ENCODE measurements at places on chromosomes 11 and 22. TPM values are rescaled to one million over a fixed set of nuclear protein-coding genes. Genes with fewer than 3 reads are reported as not detected.
A peak's percentile ranks its signal among the peaks of the same experiment; 100 is the strongest.

DNA sequence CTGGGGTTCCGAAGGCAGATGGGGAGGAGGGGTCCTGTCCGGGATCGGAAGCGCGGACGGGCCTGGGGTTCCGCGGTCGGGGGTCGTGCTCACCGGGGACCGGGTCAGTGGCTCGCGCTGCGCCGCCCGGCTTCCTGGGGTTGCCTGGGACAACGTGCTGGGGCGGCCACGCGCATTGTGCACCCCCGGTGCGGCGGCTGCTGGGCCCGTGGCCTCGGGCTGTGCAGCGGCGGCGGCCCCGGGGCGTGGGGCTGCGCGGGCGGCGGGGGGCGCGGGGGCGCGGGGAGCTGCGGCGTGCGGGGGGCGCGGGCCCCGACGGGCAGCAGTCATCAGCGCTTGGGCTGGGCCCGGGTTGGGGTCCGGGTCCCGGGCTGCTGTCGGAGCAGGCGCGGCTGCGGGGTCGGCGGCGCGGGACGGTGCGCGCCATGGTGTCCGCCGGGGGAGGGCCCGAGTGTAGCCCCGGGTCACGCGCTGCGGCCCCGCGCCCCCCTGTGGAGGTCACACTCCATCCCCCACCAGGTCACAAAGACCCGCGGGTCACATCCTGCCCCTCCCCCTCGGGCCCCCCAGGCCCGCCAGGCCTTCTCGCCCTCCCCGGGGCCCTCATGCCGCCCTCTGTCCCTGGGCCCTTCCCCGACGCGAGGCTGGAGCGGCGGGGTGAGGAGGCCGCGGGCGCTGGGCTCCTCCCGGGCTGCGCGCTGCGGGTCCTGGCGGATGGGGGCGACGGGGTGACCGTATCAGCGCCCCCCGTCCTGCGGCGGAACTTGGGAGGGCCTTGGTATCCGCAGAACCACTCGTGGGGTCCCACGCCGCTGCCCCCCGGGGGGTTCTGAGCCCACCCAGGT is at the start of gene TTLL8:
Gene TTLL8 (minus strand): TSS at position 238 of the 845 bp plus-strand sequence.
- no peak for DNase-seq

Gene VPREB1
- total RNA-seq = not detected

GRCh38 chr11:2461956-2462542 is 17.2 kb downstream of the KCNQ1 start:
- DNase-seq = peak; percentile 32

GRCh38 chr11:22521226-22521625 is 104.4 kb downstream of the FANCF start:
- no peak for DNase-seq

Gene LIF
- total RNA-seq = 2.3 TPM

DNA sequence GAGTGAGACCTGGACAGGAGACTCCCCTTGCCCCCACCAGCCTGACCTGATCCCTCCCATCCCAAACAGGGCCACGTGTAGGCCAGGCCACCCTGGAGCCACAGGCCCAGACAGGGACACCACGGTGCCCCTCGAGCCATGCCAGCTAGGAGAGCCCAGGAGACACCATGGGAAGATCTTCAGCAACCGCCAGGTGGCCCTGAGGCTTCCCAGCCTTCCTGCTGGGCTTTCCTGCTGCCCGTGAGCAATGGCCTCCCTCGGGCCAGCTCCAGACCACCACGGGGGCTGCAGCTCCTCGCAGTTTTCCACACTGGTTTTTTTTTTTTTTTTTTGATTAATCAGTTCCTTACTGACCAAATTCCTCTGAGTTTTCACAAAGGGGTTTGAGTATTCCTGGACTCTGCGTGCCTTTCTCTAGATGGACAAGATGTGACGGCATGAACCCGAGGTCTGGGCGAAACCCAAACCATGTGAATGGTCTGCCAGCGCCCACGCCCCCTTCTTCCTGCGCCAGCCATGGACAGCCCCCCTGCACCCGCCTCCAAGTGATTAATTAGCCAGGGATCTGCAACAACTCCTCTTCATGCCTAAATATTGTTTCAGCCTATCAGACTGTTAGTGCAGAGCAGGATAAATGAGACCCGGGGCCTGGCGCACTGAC is 40.9 kb downstream of the TBX1 start:
- DNase-seq = no peak

DNA sequence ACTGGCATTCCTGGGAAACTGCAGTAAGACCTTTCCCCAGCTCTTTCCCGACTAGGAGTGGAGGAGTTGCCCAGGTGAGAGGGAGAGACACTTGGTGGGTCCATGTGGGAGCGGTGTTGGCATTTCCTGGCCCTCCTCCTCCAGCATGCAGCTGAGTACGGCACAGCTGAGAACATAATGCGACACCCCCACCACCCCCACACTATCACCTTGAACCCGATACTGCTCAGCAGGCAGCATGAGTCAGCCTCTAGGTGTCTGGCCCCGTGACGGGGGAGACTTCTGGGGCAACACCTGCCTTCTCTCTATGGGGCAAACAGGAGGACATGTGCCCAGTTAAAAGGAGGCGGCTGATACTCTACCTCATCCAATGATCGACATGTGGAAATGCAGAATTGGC is 64.4 kb downstream of the PKNOX2 start:
- no peak for DNase-seq

Gene DNAJB7
- total RNA-seq = not detected

GRCh38 chr22:45483918-45484499 is 18.7 kb upstream of the FBLN1 start:
- DNase-seq = no peak

- DNase-seq = no peak
These were observed 41.1 kb downstream of the RPL27A start for GRCh38 chr11:8723711-8724110.

DNA sequence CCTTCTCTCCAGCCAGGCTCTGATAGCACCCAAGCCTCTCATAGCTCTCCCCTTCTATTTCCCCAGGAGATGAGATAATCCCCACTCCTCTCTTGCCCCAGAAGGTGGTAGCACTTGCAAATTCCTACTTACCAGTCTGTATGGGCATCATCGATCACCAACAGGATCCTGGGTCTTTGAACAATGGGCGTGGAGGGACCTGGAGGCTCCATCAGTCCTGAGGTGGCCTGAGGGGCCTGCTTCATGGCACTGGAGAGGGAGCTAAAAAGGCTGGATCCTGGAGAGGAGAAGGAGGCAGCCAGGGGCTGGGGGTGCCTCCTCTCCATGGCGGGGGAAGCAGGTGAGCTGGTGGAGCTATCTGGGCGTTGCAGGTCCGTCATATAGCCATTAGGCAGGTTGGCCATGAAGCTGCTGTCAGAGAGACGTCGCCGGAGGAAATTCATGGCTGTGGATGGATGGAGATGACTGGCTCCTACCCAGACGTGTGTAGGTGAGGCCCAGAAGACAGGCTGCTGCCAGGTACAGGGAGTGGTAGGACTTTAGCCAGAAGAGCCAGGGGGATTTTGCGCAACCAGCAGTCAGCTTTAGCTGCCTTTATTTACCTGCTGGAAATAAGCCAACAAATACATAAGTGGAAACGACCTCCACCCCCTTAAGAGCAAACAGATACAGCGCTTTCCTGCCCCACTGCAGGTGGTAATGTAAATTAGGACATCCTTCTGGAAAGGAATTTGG is 51.8 kb downstream of the SYN3 start:
- DNase-seq = peak; percentile 27

DNA sequence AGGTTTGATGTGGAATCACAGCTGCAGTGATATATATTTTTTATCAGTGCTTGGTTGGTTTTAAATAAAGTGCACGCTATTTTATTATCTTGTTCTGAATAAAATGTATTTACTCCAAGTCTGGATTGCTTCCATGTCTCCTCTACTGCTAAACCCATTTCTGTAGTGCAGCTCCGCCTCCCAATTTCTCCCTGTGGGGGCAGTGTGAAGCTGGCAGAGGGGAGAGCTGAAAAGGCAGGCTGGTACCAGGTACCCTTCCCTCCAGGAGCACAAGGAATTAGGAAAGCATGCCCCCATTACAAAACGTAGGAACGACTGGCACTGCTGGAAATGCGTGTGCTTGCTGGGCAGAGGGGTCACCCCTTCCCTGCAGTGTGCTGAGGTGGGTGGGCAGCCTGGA is 934 bp upstream of the TMEM132A start:
- no peak for DNase-seq

Gene CHST1
- 4.9 TPM for total RNA-seq

DNA sequence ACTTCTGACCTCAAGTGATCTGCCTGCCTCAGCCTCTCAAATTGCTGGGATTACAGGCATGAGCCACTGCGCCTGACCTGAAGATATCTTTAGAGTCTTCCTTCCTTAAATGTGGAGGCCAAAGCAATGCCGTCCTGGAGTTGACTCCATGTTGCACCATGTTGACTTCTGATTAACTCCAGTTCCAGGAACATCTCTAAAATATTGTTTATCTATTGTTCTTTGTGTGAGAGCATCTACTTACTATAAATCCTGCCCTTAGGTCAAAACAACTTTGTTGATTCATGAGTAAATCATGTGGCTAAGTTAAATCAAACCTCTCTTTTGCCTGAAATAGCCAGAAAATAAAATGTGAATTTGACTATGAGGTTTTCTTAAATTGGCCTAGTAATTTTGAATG is 56.6 kb upstream of the CAPRIN1 start:
- DNase-seq = no peak

DNA sequence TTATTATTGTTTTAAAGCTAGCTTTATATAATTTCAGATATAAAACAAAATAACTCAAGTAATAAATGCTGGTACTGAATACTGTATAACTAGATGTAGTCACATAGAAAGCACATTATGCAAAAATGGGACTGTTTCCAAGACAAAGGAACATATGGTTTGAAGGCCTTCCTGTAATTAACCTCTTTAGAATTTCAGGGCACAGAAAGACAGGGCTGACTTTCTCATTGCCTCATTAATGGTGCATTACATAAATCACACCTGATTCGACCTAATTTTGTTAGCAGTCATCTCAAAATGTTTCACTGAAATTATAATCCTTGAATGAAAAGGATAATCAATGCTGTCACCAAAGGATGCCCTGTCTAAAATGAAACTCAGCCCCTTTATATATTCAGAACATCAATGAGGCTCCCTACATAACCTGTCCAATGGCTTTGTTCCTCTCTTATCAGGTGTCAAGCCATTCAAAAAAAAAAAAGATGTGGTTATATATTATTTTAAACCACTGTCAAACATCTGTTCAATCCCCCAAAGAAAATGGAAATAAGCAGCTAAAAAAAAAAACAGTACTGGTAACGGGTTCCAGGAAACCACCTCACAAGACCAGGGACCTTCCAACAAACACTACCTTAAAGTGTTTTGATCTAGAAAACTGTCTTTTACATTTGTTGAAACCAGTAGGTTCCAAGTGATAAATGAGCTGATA is 77.4 kb downstream of the FAM168A start:
- DNase-seq = no peak

Gene OR2AT4
- total RNA-seq = not detected

- DNase-seq = no peak
These were observed 65.2 kb downstream of the PICALM start for GRCh38 chr11:86003654-86004053.

DNA sequence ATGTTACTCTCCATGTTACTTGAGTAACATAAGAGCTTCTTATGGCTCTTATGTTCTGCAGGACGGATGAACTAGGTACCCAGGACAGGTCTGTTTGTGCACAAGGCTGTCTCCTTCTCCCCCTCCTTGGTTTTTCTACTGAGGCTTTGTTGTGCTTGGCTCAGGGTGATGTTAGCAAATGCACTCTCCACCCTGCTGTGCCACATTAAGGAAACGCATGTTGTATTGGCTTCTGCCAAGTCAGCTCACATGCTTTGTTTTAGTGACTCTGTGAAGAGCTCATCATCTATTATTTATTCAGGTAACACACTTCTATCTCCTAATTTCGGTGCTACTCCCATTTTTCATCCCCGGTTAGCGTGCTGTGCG is 108.3 kb downstream of the PTPRJ start:
- no peak for DNase-seq

Gene LMF2
- total RNA-seq = 47.3 TPM

DNA sequence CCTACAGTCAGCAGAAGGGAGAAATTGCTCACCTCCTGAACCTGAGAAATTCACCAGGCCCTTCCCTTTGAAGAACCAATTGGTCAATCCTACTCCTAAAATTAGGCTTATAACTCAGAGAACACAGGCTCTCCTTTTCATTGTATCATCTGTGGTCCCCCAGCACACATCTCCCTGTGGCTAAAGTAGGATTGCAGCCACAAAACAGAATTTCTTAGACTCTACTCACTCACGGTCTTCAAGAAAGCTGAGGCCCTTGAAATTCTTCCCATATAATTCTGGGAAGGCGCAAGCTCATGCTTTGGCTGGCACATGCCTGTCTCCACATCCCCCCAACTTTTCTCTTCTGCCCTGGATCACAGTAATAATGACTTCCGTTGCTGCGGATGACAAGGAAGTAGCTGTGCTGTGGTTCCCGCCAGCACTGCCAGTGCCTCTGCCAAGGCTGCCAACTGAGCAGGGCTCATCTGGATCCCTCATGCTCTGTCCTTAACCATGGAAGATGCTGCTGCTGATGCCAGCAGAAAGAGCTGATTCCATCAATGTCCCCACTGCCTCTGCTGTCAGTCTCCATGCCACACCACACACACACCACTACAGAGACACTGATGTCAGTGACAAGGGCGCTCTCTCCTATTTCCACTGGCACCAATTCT is 200.6 kb upstream of the POU2AF2 start:
- no peak for DNase-seq

Gene HEPN1
- total RNA-seq = not detected

DNA sequence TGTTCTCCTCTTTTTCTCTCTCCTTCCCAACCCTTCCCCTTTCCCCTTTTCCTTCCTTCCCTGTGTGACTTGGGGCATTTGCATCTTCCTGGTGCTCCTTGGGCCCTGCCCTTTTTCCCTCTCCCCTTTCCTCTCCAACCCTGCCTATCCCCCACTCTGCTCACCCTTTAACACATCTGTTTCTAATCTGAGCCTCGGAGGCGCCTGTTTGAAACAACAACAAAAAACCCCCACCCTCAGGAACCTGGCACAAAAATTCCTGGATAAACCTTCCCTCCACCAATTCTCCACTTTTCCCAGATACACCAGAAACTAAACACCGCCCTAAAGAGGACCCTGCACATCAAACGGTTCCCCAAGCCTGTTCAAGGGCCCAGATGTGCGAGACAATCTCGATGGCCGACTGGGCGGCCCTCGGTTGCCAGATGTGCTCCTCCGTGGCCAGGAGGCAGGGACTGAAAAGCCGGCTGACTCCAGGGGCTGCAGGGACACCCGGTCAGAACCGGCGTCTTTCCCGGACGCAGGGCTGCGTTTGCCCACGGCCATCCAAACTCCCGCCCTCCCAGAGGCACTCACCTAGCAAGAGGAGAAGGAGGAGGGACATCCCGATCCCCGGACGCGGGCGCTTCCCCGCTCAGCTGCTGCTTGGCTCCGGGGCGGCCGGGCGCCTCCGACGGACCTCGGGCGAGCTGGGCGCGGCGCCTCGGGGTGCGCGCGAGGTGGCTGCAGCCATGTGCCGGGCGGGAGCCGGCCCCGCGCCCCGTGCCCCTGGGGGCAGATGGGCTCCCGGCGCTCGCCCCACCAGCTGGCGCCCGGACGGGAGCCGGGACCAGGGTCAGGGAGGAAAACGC is 486 bp downstream of the CLMP start:
- no peak for DNase-seq

Gene CALCA
- total RNA-seq = not detected
